ENCODE measurements at places on chromosomes 2 and 18.

- DNase-seq = no peak
Observed at GRCh38 chr18:63836456-63836855, 51.0 kb upstream of the SERPINB2 start.

DNA sequence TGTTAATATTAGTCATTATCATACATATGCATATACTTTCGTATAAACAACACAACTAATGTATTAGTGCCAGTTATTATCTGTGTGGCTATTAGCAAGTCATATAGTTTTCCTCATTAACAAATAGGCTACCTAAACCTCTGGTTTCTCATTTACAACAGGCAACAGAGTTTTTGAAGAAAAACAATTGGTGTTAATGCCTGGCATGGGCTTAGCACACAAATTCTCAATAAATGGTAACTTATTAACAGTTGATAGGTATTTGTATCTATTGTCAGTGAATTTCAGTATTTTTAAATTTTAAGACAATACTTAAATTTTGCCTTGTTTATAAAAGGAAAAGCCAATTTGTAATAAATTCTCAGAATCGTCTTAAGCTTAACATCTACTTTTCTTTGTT, 182.5 kb downstream of the PMAIP1 start:
- DNase-seq = no peak

DNA sequence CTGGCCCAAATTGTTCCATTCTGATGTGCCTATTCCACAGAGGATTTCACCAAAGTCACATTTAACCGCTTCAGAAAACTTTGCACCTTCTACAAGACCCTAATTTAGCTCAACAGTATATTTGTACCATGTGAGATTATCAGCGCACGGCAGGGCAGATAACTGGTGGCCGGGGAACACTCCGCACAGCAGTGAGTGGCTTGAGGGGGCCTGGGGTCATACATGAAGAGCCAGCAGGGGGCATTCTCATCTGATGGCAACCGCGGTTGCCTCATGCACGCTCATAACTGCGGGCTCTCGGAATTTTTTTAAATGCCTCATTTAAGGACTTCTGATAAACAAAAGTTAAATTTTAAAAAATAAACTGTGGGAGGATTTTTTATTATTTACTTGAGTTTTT, 84.1 kb downstream of the BIN1 start:
- DNase-seq = no peak

DNA sequence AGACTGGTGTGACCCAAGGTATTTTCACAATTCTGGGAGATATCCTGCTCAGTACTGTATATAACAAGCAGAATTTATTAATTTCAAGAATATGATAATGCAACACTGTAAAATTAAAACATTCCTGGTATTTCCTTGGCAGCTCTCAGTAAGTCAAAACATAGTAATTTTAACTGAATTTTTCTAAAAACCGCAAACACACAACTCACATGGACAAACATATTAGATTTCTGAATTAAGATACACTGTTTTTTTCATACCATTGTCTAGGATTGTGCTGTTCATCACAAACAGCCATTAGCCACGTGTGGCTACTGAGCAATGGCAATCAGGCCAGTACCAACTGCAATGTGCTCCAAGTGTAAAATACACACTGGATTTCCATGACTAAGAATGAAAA, 29.6 kb downstream of the LPIN2 start:
- DNase-seq = no peak

DNA sequence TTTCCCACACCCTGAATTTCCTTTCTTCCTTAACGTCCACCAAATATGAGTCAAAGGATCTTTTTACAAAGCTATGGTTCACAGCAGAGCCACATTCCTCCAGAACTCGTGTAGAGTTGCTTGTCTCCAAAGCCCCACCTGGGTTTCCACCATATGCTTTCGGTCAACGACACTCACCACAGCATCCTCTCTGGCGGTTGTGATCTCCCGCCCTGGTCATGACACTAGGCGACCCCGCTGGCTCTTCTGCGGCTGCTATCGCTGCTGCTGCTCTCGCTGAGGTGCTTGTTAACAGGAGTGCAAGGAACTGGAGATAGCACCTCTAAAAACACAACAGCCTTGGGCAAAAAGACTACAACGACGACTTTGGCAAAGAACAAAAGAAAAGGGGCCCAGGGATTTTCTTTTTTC, 340 bp downstream of the SLC40A1 start:
- DNase-seq = peak; percentile 52

DNA sequence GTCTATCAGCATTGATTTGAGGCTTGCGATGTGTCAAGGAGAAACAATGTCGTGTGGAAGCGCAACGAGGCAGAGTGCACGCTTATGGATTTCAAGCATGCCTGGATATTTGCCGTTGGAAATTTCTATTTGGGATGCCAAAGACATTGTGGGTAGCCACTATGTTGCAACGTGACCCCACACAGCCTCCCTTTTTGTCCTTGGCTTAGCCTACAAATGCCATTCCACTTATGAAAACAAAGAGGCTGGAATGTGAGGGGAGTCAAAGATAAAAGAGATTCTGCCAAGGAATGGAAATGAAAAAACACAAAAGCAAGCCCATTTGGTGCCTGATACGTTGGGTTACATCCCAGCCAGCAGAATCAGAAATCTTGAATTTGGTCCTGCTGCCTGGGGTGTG, 721.2 kb downstream of the GALR1 start:
- DNase-seq = no peak

GRCh38 chr18:13216092-13216582, 2.4 kb upstream of the LDLRAD4 start:
- DNase-seq = peak; percentile 95

- no peak for DNase-seq
Observed at GRCh38 chr2:121375621-121376159, 90.7 kb upstream of the TFCP2L1 start.

DNA sequence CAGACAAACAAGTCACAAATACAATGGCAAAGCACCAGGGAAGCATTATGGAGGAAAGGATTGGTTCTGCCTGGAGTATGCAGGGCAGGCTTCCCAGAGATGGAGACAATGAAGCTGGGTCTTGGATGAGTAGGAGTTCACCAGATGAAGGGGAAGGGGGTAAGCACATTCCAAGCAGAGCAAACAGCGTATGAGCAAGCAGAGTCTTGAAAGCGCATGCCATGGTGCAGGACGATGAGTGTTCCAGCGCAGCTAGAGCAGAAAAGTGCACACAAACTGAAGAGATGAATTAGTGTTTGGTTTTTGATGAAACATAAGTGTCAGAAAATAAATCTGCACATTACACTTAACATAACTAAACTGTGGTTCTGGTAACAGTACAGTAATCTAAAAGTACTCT, 21.6 kb downstream of the MBD2 start:
- DNase-seq = no peak

DNA sequence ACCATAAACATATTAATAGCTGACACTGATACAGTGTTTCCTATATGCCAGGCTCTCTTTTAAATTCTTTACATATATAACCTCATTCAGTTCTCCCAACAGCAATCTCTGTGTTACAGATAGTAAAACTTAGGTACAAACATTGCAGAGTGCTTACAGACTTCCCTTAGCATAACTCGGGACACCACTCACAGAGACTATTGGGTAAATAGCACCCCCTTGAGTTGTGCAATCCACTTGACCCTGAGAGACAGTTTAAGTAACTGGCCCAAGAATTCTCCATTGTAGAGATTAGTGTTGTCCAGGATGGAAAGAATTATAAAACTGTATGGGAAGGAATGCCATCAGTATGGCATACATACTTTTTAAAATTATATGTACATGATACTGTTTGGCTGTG, 110.1 kb downstream of the POLE4 start:
- no peak for DNase-seq

GRCh38 chr2:73004466-73004865, 67.0 kb downstream of the SFXN5 start:
- DNase-seq = no peak

- DNase-seq = no peak
Observed at GRCh38 chr2:49067971-49068370, 86.3 kb downstream of the FSHR start.

DNA sequence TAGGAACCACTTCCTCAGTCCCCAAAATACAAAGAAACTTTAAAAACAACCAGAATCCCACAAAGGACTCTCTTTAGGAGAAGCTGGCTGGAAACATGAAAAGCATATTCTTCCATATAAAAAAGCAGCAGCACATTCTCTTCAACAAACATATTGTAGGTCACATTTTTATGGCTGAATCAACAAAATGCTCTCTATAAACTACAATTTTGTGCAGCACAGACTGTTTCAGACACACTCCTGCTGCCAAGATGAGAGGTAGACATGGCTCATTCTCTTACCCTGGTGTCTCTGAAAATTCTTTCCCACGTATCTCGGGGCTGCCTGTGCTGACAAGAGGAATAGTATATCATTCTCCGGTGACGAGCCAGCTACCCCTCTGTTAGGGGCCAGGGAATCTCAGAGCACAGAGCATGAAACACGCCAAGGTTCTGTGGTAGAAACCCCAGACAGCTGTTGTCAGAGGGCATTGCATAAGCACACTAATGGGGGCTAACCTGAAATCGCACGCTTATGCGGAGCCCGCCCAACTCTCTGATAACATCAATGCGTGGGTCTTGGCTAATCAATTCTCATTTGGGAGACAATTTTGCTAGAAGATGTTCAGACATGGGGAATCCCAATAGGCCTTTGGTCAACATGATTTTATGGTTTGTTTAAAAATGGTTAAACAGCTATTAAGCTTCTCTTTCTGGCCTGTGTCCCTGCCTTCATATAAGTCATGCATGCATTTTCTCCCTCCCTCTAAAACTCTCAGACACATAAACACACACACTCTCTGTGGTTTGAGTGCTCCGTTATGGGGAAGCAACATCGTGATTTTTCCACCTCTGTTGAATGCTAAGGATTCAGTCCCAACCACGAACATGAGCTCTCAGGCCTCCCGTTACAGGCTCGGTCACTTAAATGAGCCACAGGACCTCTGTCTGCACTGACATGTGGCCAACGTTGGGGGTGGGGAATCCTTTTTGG, 177.5 kb downstream of the INO80D start:
- no peak for DNase-seq

- no peak for DNase-seq
Observed at GRCh38 chr2:173775440-173775839, 189.7 kb downstream of the SP3 start.

GRCh38 chr2:85775406-85776381, 21.9 kb downstream of the ATOH8 start:
- no peak for DNase-seq

- no peak for DNase-seq
Observed at GRCh38 chr2:183375821-183376220, 251.6 kb downstream of the NUP35 start.

- no peak for DNase-seq
Observed at GRCh38 chr2:177597759-177598158, 205.2 kb downstream of the AGPS start.

DNA sequence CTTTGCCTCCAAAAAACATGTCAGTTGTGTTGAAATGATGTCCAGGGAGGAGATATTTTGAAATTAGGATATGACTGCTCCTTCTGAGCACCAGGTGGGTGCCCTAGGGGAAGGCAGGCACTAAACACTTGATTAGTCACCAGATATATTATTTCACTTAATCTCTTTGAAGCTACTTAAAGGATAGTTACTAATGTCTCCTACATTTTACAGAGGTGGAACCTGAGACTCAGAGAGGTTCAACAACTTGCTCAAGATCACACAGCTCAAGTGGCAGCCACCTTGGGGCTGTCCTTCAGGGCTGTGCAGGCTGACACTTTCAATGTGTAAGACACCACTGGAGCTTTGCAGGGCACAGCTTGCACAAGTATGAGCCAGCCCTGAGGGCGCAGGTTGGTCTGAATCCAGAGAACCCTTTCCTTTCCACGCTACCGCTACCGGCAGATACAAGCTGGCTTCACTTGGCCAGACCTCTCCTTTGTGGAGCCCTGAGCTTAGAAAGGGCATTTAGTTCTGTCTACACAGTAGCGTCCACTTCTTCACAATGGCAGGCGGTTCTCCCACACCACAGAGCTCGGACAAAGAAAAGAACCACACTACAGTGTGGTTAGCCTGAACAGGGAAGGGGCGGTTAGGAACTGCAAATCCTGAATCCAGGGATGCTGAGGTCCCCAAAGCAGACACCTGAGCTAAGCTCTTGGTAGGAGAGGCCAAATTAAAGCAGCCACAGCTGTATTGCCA, 16.4 kb downstream of the ALPK2 start:
- no peak for DNase-seq
